ENCODE measurements at places on chromosomes 6 and 20.

DNA sequence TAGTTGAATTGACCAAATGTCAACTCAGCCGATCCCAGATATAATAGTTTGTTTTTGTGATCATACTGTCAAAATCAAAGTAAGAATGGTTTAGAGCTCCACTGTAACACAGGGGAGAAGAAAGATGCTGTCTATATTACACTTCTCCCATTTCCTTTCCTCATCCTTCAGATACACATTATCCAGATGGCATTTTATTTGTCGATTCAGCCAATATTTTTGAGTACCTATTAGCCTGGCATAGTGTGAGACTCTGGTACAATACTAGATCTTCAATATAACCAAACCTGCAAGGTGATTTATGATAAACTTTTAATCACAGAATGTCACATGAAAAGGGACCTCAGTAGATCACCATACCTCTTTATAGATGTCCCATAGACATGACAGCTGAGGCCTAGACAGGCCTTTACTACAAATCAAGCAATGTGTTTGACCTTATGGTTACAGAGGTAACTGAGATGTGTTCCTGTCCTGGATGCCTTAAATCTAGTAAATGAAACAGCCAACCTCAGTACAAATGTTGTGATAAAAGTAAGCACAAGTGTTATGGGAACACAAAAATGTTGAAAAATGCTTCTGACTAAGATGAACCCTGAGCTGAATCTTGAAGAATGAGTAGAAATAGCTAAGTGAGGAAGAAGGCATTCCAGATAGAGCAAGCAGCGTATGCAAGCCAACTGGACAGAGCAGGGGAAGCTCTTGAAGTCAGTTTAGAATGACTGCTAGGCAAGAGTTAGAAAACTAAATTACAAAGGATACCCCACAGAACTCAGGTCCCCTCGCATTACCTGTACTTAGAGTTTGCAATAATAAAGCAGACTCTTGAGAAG lies 1.9 kb downstream of the FBXO9 start:
- DNase-seq, result no peak

- DNase-seq, result no peak
Observed at GRCh38 chr6:90266905-90267621, 29.6 kb downstream of the BACH2 start.

GRCh38 chr6:73240730-73241129 lies 15.4 kb upstream of the KHDC1L start:
- no peak for DNase-seq

DNA sequence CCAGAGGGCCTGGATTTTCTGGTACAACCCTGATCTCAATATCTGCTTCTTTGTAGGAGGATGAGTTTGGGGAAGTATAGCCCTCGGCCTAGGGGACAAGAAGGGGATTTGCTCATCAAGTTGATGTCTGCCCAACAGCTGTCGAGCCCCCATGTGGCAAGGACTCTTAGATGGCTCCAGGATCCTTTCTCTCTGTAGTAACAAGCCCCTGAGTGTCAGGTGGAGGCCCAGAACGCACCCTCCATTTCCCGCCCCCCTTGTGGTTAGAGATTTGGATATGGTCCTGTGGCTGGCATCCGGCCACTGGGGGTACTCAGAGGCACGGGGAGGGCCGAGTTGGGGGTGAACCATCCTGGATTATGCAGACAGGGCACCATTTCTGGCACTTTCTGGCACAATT lies 50.1 kb downstream of the CTCFL start:
- no peak for DNase-seq

- DNase-seq, result no peak
Observed at GRCh38 chr20:48788486-48789072, 39.2 kb downstream of the PREX1 start.

GRCh38 chr6:10511477-10511876 lies 9.7 kb upstream of the GCNT2 start:
- DNase-seq, result no peak

DNA sequence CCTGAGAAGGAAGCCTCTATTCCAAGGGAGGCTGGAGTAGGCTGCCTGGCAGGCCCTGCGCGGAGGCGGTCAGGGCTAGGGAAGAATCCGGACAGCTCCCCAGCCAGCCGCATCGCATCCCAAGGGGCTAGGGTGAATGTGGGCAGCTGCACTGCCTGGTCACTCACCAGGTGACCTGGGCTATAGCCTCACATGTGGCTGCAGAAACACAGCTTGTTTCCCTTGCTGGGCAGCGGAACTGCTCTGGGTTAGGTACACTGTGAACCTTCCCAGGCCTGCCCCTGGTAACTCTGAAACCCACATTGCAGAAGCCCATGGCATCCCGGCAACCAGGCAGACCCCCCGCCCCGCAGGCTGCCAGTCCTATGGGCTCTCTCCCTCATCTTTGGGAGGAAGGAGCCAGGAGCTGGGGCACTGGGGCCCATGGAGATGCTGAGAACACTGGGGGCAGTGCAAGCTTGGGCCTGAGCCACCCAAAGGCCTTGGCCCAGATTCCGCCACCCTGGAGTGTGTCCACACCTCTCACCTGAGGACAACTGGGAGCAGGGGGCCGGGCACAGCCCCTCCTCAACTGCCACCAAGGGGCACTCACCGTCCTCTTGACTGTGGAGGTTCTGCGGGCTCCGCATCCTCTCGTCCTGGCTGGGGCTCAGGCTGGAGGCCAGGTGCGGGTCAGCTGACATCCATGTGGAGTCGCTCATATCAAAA lies 111.0 kb downstream of the NOL4L start:
- DNase-seq, result no peak

GRCh38 chr20:9916761-9917160 lies 77.9 kb upstream of the PAK5 start:
- no peak for DNase-seq

DNA sequence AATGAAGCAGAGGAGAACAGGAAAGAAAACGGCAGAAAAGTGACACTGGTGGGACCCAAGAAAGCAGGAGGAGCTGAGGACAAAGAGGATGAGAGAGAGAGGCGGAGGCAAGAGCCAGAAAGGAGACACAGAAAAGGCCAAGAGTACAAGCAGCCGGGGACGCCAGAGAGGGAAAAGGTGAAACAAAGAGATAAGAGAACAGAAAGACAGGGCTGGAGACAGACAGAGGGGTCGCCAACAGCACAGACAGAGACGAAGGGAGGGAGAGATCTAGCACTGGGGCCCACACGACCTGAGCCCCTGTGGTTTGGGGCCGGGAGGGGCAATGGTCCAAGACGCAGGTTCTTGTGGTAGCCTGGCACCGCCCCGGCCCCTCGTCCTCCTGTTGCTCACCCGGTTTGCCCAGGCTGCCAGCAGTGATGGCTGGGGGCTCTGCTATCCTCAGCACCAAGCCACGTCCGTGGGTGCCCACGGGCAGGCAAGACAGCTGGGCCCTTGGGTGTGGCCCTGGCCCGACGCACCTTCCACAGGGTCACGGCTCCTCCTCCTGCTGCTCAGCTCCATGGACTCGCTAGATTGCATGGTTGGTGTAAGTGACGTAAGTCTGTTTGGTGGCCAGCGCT lies 123.5 kb downstream of the GRM4 start:
- no peak for DNase-seq

DNA sequence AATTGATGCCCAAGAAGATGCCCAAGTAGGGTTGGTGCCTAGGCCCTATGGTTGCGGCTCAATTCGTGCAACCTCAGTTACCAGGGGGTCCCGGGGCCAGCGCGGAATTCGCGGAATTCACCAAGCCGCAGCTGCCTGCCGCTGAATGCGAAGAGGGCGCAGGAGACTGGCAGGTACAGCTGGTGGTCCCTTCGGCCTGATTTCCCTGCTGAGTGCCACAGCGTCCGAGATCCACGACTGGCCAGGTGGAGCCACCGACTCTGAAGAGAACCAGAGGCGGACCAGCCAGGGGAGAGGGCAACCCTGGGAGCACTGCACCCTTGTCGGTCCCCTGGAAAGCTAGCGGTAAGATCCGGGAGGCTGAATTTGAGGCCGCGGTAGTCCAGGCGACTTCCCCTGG lies 6.8 kb upstream of the TFAP2D start:
- DNase-seq, result no peak

DNA sequence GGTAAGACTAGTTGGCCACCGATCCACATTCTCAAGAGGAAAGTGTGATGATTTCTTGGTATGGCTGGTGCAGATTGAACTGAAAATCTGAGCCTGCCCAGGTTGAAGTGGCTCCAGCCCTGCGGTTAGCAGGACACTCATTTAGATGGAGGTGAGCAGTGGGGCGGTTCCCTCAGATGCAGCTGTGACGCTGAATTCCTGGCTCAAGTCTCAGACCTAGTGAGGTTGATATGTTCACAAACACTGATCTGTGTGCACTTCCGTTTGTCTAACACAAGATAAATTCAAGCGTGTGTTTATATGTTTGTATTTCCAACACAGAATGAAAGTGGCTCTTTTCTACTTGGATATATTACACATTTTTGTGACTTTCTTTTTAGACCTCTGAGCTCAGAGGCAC lies 83.4 kb upstream of the FRMD1 start:
- no peak for DNase-seq

- no peak for DNase-seq
Observed at GRCh38 chr6:56851074-56851473, 103.8 kb upstream of the BEND6 start.

- DNase-seq, result no peak
Observed at GRCh38 chr6:31969712-31970603, 2.0 kb downstream of the DXO start.

DNA sequence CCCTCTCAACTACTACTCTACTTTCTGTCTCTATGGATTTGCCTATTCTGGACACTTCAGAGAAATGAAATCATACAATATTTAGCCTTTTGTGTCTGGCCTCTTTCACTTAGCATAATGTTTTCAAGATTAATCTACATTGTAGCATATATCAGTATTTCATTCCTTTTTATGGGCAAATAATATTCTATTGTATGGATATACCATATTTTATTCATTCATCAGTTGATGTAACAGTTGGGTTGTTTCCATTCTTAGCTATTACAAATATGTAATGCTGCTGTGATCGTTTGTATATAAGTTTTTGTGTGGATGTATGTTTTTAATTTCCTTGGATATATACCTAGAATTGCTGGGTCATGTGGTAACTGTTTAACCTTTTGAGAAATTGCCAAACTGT lies 23.4 kb downstream of the FAM184A start:
- no peak for DNase-seq

- DNase-seq, result no peak
Observed at GRCh38 chr6:69391106-69391505, 405.7 kb downstream of the LMBRD1 start.

DNA sequence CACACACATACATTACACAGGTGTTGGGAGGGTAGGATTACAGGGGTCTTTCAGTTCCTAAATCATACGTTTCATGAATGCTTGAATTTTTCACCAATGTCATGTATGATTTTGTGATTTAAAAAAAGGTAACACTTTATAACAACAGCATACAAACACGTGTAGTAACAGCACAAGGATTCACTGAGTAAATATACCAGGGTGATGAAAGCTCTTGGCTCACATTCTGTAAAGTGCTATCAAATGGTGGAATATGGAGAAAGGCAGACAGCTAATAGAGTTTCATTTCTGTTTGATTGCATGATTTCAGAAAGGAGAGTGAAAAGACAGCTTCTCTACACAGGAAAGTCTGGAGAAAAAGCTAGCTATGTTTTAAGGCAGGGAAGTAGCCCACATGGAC lies 231.9 kb downstream of the CD83 start:
- no peak for DNase-seq

GRCh38 chr20:57146155-57146554 lies 120.3 kb downstream of the BMP7 start:
- DNase-seq, result no peak

GRCh38 chr6:143270026-143270425 lies 180.5 kb downstream of the ADAT2 start:
- DNase-seq, result no peak

GRCh38 chr6:1703091-1703855 lies 93.6 kb downstream of the FOXC1 start:
- no peak for DNase-seq

GRCh38 chr6:156885562-156885961 lies 108.4 kb downstream of the ARID1B start:
- no peak for DNase-seq

DNA sequence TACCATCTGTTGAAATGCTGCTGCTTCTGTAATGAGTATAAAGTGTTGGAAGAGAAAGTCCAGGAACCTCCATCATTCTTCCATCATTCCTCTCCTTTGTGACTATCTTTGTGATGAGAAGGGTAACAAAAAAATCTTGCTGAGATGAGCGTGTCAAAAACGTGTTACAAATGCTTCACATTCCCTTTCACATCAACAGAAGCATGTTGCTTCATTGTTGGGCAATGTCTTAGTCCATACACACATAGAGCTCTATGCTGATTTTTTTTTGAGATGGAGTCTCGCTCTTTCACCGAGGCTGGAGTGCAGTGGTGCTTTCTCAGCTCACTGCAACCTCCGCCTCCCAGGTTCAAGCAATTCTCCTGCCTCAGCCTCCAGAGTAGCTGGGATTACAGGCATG lies 114.1 kb upstream of the ESR1 start:
- DNase-seq, result no peak

- no peak for DNase-seq
Observed at GRCh38 chr6:64083261-64083660, 447.7 kb downstream of the PHF3 start.

GRCh38 chr6:88165087-88165843 lies 882 bp downstream of the CNR1 start:
- no peak for DNase-seq

DNA sequence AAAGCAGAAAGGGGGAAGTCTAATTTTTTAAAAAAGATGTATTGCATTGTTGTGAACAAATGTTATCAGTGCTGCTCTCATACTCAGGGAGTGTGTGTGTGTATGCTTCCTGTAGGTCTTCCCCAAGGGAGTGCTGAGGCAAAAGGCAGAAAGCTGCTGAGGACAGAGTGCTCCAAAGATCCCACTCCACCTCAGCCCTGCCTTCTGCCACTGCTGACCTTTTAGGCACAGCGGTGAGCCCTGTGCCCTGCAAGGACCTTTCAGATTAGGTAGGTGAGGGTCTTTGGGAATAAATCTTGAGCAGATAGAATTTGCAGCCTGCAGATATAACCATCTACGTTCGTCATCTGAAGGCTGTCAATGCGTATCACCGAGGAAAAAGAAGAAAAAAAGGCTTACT lies 756.4 kb upstream of the MMS22L start:
- DNase-seq, result no peak

- DNase-seq, result no peak
Observed at GRCh38 chr6:151180330-151181048, 59.3 kb upstream of the AKAP12 start.

DNA sequence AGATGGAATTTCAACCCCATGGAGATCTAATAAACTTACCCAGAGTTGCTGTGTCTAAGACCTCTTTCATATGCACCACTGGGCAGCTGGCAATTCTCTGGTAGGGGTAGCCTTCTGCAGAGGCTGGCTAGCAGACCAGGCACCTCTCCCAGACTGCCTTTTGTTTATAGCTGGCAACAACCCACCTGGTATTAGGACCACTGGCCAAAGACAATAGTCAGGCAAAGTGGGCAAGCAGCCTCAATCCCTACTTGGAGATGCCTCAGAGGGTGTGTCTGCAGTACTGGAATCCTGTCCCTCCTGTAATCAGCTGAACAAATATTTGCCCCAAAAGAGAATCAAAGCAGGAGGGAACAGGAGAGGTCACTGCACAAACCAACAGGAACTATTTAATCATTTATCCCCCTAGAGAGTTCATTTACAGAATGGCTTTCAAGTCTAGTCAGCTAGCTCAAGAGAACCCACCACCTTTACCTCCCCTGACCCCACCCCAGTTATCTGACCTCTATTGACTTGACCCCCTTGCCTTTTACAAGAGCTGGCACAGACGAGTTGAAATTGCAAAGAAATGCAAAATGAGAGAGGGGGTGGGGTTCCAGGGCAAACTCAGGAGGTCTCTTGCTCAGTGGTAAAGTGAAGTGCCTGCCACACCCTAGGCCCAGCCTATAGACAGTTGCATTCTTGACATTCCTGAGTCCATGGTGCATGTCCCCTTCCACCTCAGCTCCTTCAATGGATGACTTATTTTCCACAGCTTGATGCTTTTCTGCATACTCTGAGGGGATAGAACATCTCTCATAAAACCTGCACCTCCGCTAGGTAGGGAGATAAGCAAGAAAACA lies 2.8 kb downstream of the BCL2L1 start:
- no peak for DNase-seq

Measured in stimulated activated CD4-positive, alpha-beta T cell treated with anti-CD3 and anti-CD28 coated beads, Interleukin-2, amount 100 ng/mL, for 48 hours (primary cell).